ENCODE measurements at places on chromosomes 4 and X.

GRCh38 chrX:97700547-97700946 lies 816.8 kb downstream of the RPA4 start:
- no peak for DNase-seq

- DNase-seq = no peak
Observed at GRCh38 chrX:69019073-69019890, 146.0 kb downstream of the PJA1 start.

- DNase-seq = no peak
Observed at GRCh38 chr4:1783970-1784369, 9.1 kb upstream of the FGFR3 start.

DNA sequence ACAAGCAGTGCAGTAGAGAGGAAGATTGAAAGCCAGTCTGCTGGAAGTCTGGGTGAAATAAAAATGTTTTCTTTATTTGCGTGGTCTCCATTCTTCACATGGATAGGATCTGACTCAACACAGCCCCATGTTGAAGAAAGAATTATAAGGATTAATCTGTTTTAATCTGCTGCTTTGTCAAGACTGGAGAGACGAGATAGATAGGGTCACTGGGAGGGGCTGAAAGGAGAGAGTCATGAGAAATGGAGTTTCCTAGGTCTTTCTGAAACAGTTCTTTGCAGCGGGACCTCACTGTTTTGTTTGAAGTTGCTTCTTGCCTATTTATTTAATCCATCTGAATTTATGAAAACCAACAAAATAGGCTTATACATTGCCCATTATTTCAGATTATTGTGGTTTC lies 32.4 kb upstream of the RHOH start:
- no peak for DNase-seq

GRCh38 chrX:88604433-88605221 lies 142.4 kb upstream of the CPXCR1 start:
- no peak for DNase-seq

- DNase-seq = no peak
Observed at GRCh38 chrX:139811942-139812629, 104.1 kb upstream of the MCF2 start.

DNA sequence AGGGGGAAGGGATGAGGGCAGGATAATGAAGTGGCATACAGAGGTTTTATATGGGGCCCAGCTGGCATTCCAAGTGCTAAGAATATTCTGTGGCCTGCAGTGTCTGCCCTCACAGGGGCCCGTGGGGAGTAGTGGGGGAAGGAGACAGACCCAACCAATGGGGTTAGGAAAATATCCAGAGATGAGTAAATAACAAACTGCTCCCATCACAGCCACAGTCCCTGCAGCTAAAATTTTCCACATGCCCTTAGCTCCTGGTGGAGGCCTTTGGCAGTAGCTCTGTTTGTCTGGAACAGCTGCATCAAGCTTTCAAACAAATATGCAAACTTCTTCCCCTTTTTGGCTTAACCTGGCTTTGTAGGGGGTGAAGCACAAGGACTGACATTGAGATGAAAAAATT lies 3.1 kb downstream of the SRPX2 start:
- DNase-seq = no peak

DNA sequence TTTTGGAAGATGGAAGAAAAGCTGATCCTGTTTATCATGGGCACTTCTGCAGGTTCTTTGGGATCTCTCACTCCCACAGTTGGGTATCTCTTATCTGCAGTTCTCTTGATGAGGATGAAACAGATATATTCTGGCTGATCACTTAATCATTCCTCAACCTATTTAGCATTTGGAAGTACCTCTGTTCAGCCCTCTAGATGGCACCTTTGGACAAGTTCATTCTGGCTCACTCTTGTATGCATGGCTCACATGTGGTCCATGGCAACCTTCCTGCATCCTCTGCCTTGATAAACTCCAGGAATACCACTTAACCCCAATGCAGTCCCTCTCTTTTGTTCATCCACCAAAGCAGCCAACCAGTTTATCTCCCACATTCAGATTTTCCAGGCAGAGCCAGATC lies 74.2 kb downstream of the SMARCA5 start:
- DNase-seq = no peak

DNA sequence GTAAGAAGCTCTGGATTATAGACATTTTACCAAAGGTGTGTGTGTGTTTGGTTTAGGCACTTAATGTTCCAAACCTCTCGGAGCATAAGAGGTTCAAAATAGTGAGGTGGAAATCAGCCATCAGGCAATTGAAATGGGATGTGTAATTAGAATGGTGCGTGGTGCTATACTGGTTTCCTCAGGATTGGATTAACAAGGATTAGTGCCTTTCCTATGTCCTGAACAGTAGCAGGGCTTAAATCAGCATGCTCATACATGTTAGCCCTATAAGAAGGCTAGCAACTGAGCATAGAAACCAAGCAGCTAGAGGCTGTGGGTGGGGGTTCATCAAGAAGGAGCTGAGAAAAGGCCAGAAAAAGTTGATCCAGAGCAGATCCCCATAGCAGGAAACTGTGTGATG lies 256.8 kb upstream of the CXXC4 start:
- no peak for DNase-seq

GRCh38 chr4:184147858-184148737 lies 69.6 kb downstream of the ENPP6 start:
- DNase-seq = no peak

- no peak for DNase-seq
Observed at GRCh38 chrX:538311-538710, 92.3 kb upstream of the SHOX start.

DNA sequence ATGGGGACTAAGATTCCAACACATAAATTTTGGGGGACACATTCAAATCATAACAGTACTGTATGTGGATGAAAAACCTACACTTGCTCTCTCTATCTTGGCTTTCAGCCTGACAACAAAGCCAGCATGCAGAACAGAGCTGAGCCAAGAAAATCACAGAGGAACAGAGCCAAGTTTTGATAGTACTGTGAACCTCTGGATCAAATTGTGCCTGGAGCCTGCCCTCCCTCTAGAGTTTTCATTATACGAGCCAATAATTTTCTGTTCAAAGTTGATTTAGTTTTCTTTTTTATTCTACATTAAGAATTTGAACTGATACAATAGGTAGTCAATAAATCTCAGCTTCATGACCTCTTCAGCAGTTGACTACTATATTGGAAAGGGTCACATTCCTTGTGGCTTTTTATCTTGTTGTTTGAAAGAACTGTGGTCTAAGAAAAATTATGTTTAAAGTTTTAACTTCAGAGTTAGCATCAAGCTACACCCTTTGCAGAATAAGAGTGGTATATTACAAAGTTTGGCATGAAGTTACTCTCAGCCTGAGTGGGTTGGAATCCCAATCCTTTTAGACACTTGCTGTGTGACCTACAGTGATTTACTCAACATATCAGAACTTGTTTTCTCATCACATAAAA lies 31.1 kb downstream of the GRID2 start:
- no peak for DNase-seq

- DNase-seq = no peak
Observed at GRCh38 chr4:15378062-15378461, 49.8 kb upstream of the C1QTNF7 start.

GRCh38 chr4:156594624-156595023 lies 377.0 kb downstream of the PDGFC start:
- DNase-seq = no peak

- no peak for DNase-seq
Observed at GRCh38 chrX:21873063-21873775, 17.4 kb downstream of the YY2 start.

GRCh38 chrX:10189317-10190268 lies 32.8 kb downstream of the CLCN4 start:
- no peak for DNase-seq
